ENCODE measurements at places on chromosomes 6 and 20. TPM values are rescaled to one million over a fixed set of nuclear protein-coding genes. Genes with fewer than 3 reads are reported as not detected.
A peak's percentile ranks its signal among the peaks of the same experiment; 100 is the strongest.

DNA sequence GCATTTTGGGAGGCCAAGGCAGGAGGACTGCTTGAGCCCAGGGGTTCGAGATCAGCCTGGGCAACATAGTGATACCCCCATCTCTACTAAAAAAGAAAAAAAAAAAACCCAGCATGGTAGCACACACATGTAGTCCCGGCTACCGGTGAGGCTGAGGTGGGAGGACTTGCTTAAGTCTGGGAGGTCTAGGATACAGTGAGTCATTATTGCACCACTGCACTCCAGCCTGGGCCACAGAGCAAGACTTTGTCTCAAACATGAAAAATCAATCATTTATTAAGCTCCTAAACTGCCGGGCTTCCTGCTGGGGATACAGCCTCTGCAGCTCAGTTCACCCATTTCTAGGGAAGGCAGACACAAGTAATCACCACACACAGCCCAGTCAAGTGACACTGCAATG lies 7.3 kb upstream of the USP45 start:
- DNase-seq, result no peak

GRCh38 chr20:57546956-57547649 lies 13.8 kb upstream of the PCK1 start:
- no peak for DNase-seq

DNA sequence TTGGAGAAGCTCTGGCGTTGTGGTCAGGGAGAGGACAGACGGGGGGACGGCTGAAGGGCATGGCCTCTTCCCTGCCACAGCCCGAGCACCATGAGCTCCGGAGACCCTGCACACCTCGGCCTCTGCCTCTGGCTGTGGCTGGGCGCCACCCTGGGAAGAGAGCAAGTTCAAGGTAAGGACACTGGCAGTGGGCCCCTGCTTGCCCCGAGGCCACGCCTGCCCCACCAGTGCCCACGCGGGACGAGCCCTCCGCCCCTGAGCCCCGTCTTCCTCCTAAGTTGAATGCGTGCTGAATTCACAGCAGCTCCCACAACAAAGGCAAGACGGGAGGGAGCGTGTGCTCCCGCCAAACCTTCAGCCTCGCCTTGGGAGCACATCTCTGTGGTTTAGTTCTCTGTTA lies 2.0 kb downstream of the COL20A1 start:
- no peak for DNase-seq

- no peak for DNase-seq
Observed at GRCh38 chr20:36644032-36644705, 1.8 kb downstream of the SLA2 start.

GRCh38 chr6:293193-294174 lies 1.2 kb downstream of the DUSP22 start:
- DNase-seq, result no peak

DNA sequence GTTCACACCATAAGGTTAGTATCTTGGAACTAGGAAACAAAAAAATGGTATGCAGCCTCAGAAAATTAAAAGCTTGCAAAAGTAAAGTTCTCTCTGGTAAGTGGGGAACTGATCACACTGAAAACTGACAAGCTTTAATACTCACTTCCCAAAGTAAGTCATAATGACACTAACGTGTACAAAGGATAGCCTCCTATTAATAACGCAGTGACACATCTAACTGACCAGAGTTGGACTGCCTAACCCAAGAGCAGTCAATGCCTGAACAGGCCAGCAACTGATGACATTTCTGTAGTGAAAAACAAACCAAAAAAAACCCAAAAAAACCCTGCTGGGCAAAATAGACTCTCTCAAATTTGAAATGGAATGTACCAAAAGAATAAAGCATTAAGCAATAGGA lies 30.7 kb downstream of the CHD6 start:
- DNase-seq, result no peak

DNA sequence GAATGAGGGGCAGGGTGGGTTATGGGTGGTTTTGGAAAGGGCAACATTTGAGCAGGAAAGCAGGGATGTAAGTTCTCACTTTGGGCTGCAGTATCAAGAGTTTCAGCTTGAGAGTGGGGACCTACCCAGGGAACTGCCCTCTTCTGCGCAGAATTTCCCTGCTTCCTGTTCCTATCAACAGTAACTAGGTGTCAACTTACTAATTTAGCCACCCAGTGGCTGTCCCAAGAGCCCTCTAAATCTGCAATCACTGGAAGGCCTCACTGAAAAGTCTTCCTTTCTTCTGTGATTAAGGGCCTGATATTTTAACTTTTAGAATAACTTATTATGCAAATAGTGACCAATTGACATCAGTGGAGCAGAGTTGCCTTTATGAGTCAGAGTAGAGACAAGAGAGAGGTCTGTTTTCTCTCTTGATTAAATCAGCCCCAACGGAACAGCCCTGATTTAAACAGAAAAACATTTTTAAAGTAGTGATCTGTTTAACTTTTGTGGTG lies 118.2 kb upstream of the RIPOR2 start:
- peak; percentile 27 for DNase-seq

GRCh38 chr6:44073612-44074438 lies 53.4 kb downstream of the MRPL14 start:
- no peak for DNase-seq

GRCh38 chr20:62368976-62369814 lies 2.1 kb upstream of the LAMA5 start:
- DNase-seq, result peak; percentile 50

DNA sequence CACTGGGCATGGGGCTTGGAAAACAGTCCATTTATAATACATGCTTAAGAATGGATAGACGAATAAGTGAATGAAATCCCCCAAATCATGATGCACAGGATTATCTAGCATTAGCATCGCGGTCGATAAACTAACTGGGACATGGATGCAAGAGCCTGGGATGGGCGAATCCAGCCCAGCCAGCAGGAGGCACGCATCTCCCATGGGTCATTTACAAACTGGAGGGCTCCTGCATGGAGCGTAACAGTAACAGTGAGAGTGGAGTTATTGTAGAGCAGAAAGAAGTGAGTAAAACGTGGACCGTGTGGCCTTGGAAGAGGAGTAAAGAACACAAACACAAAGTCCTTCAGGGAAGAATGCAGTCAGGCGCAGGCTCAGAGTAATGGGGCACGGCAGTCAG lies 136.5 kb downstream of the AGPAT4 start:
- no peak for DNase-seq

GRCh38 chr20:63791497-63792156 lies 39.4 kb downstream of the ZBTB46 start:
- no peak for DNase-seq

DNA sequence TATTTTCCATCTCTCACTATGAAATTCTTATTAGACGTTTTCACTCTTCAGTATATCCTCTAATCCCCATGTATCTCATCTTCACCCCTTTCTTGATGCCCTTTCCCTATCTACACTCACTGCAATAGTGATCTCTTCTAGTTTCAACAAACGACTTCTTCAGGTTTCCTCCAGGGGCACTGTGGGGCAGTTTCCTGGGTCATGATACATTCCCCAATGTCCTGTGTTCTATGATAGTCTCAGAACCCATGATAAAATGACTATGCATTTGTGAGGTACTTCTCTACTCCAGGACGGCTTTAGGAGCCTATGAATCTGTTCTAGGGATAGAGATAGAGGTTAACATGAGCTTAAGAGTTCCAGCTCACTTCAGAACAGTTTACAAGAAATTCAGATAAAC lies 183.3 kb downstream of the FOXC1 start:
- no peak for DNase-seq

- DNase-seq, result no peak
Observed at GRCh38 chr6:105832313-105832761, 253.8 kb upstream of the PRDM1 start.

DNA sequence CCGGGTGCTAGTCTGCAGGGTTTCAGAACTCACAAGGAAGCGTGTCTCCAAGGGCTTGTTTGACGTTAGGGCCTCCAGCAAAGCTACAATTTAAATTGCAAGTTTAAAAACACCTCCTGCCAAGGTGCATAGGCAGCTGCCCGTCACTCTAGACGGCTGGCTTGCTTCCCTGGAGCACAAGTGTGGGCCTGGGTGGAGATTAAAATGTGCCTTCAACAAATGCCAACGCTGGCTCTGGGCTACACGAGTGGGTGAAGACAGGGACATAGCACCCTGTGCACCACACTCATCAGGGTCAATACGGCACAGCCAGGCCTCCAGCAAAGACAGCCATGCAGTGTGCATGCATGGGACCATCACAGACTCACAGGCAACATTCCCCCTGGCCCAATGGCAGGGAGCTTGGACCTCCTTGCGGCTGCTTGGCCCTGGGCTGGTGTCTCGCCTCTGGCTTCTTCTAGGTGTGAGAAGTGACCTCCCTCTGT lies 48.4 kb upstream of the FRMD1 start:
- DNase-seq, result no peak

GRCh38 chr6:146582857-146583256 lies 15.9 kb upstream of the ADGB start:
- no peak for DNase-seq

DNA sequence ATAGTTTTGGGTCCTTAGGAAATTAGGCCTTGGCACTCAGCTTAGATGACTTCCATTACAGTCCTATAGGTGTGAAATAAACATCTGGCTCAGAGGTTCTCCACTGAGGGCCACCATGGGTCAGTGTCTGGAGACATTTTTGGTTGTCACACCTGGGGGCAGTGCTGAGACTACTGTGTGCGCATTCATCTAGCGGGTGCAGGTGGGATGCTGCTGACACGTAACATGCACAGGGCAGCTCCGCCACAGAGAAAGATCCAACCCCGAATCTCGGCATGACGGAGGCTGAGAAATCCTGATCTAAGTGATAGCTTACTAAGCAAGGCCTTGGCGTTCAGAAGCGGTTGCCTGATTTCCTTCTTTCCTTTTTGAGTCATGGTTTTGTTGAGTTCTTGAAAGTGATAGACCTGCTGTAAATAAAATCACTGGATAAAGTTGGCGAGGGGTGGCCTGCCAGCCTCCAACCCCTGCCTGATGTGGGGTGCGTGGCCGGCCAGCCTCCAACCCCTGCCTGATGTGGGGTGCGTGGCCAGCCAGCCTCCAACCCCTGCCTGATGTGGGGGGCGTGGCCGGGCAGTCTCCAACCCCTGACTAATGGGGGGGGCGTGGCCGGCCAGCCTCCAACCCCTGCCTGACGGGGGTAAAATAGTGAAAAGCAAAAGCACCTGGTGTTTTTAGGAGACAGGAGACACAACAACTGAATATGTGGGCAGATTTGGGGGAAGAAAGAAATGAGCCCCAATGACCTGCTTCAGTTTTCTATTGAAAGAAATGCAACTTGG lies 158.1 kb downstream of the CDH26 start:
- DNase-seq, result no peak

GRCh38 chr6:43674291-43674690 lies 13.3 kb downstream of the MRPS18A start:
- no peak for DNase-seq

DNA sequence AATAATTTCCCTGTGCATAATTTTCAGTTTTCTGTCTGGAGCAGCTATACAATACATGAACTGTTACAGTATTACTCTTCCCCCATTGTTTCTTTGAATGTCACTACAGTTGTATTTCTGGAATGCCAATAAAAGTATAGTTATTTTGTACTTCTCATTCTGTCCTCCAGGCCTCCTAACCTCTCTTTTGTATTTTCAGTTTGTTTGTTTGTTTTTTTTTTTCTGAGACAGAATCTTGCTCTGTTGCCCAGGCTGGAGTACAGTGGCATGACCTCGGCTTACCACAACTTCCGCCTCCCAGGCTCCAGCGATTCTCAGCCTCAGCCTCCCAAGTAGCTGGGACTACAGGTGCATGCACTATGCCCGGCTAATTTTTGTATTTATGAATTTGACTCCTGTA lies 16.8 kb upstream of the ARID1B start:
- DNase-seq, result no peak

DNA sequence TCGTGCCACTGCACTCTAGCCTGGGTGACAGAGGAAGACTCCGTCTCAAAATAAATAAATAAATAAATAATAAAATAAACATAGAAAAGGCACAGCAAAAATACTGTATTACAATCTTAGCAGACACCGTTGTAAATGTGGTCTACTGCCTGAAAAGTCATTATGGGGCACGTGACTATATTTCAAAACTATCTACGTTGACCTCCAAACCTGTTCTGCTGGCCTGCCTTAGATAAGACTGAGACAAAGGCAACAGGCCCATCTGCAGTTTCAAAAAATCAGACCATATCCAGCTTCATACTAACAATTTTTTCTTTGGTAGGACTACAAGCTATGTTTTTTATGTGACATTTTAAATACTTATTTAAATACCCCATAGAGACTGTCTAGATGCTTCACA lies 59.1 kb downstream of the AGPAT4 start:
- DNase-seq, result no peak

GRCh38 chr6:113873043-113873667 lies 16.0 kb downstream of the MARCKS start:
- peak; percentile 49 for DNase-seq

DNA sequence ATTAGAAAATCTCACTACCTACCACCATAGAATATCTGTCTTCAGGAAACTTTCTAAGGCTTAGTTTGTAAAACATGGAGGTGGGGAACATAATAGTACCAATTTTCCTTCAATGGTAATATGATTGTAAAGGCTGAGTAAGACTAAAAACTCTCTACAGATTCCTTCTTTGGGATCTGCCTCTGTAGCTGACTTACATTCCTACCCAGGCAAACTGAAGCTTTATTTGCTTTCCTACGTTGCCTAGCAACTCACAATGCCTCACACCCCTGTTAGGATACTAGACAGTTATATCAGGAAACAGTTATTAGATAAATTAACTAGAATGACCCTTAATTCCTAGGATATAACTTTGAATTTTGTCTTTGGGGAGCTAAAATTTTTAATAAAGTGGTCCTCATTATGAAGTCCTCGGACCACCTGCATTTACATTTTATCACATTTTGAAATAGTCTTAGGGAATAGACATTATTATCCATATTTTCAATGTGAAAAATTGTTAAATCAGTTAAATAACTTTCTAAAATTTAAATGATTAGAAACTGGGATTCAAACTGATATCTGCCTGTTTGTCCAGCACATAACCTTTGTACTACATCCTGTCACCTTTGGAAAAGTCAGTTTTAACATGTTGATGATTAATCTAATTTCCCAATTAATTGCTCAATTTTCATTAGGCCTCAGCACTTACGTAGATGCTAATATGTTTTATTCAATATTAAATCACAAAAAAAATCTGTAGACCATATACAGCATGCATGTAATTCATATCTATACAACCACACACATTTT lies 591.4 kb downstream of the RNF144B start:
- DNase-seq, result no peak

- no peak for DNase-seq
Observed at GRCh38 chr6:156543431-156543830, 233.7 kb upstream of the ARID1B start.

The DLL1 gene
- polyA plus RNA-seq, result 1.4 TPM

The SIRPD gene
- not detected for polyA plus RNA-seq

The EEF1A2 gene
- polyA plus RNA-seq, result 2.9 TPM

The TRERF1 gene
- polyA plus RNA-seq, result 0.73 TPM

The FRK gene
- polyA plus RNA-seq, result under 0.01 TPM

The SCUBE3 gene
- 1.0 TPM for polyA plus RNA-seq

The CNBD2 gene
- polyA plus RNA-seq, result 7.5 TPM

The SLC4A11 gene
- 5.7 TPM for polyA plus RNA-seq

The CYP21A2 gene
- polyA plus RNA-seq, result 0.06 TPM

All from endothelial cell of umbilical vein (primary cell).